Activated CD4-positive, alpha-beta T cell treated with anti-CD3 and anti-CD28 coated beads, Interleukin-2, amount 50 U/mL, for 16 hours (primary cell): ENCODE measurements at places on chromosomes 2 and 18.

DNA sequence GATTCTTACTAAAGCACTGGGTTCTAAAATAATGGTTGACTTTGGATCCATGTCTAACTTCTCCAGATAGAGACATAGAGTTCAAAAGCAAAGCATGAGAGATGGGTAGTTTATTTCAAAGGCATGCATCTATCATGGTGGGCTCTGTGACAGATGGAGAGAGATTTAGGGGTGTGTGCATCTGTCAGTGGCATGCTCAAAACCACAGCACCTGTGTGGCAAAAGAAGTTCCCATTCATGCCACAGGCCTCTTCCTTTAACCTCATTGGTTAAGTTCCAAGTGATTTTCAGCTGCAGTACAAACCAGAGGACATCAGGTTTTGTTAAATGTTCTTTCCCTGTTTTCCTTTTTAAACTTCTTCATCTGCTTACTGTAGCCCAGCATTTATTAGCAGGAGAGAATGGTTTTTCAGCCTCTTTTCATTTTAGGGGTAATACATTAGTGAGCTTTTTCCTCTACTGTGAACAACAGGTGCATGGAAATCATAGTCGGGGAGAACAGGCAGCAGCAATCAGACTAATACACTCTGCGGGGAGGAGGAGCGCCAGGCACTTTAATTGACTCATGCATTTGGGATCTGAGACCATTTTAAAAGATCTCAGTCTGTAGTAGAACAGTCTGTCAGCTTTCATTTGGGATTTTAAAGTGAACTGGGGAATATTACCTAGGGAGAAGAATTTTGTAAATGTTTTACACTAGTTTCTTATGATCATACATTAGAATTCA lies 52.4 kb upstream of the UPP2 start:
- DNase-seq, result no peak

- DNase-seq, result no peak
Observed at GRCh38 chr2:202429164-202429980, 53.2 kb downstream of the BMPR2 start.

DNA sequence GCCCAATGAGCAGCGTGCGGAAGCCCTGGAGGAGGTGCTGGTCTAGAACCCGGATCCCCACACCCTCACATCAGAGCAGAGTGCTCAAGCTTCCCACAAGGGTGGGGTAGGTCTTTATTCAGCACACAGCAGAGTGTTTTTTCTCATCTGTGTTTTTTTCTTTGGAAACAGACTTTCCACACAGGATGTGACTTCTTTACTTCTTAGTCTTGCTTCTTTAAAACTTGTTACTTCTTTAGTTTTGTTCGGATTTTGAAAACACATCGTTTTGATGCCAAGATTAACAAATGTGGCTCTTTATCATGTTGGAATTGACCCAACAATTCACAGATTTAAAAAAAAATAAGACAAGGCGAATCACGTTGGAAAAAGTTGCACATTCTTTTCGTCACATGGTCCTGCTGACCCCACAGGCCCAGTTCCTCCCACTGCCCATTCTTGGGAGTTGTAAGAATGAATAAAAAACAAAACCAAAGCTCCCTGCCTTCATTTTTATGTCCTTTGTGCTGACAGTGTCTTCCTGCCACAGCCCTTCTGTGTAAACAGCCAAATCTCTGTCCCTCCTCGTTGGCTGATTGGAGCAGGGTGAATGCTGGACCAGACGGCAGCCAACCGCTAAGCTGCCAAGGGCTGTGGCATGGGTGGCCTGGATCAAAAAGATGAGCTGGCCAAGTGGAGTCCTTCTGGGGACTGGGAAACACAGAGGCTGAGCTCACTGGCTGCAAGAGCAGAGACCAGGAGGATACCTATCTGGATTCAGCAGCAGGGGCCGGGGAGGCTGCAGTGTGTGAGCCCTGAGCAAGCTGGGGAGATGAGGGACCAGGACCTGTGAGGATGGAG lies 81.6 kb downstream of the TWIST2 start:
- no peak for DNase-seq

- no peak for DNase-seq
Observed at GRCh38 chr2:135991861-135992260, 6.4 kb upstream of the DARS1 start.

GRCh38 chr18:76847916-76848315 lies 25.6 kb downstream of the ZNF236 start:
- DNase-seq, result no peak

DNA sequence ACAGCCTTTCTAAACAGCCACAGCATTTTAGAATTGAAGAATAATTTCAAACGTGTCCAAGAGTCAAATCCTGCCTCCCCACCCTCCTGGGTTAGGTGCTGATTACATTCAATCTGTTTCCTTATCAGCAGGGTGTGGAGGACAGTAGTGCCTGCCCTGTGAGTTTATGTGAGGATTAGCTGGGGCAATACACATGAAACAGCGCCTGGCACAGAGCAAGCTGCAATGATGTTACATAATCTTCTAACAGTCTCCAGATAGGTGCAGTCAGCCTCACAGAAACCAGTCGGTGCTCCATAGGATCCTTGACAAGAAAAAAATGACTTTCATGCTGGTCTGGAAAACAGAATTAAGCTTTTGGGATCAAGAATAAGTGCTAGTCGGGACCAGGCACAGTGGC lies 91.7 kb upstream of the ITGA6 start:
- no peak for DNase-seq

- no peak for DNase-seq
Observed at GRCh38 chr2:163617517-163617916, 118.3 kb downstream of the FIGN start.
